Right forelimb (tissue), 1 donor: ENCODE measurements at places on chromosomes 5 and 9.

GRCh38 chr5:35182486-35182885 lies 47.8 kb downstream of the PRLR start:
- no peak for DNase-seq

DNA sequence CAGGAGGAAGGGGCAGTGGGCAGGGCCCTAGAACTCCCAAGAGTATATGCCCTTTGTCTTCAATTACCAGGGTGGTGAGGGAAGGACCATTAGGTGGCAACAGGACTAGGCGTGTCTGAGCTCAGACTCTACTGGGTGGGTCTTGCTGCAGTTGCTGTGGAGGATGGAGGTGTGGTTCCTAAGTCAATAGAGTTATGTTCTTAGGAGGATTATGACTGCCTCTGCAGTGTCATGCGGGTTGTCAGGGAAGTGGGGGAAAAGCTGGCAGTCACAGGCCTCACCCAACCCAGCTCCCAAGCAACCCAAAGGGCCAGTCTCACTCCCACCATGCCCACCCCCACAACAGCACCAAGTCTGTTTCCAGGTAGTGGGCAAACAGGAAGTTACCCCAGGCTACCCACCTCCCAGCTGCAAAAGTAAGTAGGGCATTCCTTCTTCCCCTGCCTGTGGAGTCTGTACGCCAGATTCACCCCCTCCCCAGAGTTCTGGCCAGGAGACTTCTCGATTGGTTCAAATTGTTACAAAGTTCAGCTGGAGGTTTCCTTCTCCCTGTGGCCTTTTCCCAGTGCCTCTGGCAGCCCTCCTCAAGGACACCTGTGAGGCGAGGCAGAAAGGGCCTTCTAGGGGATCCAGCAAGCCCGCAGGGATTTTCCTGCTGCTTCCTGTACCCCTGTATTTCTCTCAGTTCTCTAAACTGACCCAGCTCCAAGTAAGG lies 145.3 kb downstream of the HINT1 start:
- no peak for DNase-seq

- no peak for DNase-seq
Observed at GRCh38 chr9:83651558-83651957, 28.6 kb downstream of the IDNK start.

- DNase-seq = no peak
Observed at GRCh38 chr9:133041958-133042357, 11.2 kb downstream of the GTF3C5 start.

DNA sequence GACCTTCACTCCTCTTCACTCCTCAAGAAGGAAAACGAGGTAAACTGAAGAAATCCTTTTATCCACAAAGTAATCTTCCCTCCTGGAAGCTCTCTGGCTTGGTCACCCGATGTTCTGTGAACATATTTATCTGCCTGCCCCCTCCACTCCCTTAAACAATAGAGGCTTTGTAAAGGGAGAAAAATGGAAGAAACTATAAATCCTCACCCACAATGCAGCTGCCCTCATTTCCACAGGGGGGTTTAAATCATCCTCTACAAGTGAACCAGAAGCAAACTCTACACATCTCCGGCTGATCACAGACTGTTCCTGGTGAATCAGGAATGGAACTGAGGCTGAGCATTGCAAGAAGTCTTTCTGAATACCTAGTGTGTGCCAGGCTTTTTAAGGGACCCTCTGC lies 7.2 kb downstream of the INSYN2B start:
- DNase-seq = no peak

DNA sequence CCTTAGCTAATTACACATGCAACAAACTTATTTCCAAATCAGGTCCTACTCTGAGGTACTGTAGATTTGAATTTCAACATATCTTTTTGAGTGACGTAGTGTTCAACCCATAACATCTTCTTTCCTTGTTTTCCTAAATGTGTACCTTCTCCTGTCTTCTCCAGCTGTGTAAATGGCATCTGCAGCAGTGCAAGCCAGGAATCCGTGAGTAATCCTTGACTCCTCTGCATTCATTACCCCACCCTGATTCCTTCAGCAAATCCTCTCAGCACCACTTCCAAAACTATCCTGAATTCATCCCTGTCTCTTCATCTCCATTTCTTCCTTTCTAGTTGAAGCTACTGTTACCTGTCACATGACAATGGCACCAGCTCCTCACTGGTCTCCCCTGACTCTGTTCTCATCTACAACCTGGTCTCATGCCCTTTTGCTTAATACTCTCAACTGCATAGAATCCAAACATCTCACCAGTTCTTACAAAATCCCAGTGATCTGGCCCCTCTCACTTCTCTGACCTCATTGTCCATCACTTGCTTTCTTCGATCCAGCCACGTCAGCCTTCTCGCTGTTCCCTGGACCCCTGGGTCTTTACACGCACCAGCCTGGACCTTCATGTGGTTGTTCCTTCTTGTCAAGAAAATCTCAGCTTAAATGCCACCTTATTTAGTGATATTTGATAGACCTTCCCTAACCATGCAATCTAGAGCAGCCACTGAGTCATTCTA lies 14.6 kb upstream of the TRAF1 start:
- DNase-seq = no peak

DNA sequence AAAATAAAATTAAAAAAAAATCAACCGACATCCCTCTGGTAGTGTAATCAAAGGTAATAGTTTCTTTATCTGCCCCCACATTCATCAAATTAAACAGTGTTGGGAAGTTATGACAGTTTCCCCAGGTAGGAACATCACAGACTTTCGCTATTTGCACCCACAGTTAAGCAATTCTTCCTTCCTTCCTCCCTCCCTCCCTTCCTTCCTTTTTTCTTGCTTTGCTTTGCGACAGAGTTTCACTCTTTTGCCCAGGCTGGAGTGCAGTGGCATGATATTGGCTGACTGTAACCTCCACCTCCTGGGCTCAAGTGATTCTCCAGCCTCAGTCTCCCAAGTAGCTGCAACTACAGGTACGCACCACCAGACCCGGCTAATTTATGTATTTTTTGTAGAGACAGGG lies 10.8 kb upstream of the BICD2 start:
- DNase-seq = no peak

- no peak for DNase-seq
Observed at GRCh38 chr5:124956471-124957029, 210.1 kb upstream of the ZNF608 start.

- no peak for DNase-seq
Observed at GRCh38 chr5:124783794-124784193, 37.4 kb upstream of the ZNF608 start.

DNA sequence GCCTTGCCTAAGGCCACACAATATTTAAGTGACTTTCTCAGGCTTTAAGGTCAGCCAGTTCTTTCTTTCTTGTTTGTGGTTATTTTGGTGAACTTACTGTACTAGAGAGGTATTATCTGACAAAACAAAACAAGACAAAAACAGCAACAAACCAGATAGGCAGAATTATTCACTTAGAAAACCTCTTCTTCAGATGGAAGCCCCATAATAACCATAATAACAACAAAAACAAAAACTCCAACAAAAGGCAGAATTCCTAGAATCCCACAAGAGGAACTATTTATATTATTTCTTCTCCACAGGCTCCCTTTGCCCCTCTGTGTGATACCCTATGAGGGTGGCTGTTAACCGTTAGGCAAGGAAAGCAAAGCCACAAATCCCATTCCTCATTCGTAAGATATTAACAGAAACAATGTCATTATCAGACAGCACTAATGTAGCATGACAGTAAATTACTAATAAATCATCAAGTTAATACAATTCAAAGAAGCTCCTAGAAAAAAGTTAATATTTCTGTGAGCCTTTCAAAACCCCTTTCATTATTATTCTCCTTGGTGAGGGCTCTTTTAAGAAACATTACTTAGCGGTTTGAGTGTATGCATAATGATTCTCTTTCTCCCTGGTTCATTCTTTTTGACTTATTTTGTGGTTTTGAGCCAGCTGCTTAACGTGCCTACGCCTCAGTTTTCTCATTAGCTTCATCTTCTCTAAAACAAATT lies 274.9 kb downstream of the EFNA5 start:
- DNase-seq = no peak

DNA sequence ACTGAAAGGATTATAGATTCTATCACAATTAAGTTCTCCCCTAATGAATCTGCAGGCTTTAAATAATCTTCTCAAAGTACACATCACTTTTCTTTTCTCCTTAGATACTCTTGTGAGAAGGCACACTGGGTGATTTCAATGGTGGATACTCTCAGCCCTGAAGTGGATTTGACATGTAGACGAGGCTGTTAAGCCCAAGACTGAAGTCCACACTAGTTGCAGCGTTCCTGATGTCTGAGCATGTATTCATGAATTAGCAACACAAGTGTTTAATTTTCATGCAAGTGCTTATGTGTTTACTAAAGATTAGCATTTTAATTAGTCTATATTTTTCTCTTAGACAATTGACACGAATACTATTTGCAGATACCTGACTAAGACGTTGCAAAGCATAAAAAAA lies 218.9 kb downstream of the TMEM161B start:
- no peak for DNase-seq

DNA sequence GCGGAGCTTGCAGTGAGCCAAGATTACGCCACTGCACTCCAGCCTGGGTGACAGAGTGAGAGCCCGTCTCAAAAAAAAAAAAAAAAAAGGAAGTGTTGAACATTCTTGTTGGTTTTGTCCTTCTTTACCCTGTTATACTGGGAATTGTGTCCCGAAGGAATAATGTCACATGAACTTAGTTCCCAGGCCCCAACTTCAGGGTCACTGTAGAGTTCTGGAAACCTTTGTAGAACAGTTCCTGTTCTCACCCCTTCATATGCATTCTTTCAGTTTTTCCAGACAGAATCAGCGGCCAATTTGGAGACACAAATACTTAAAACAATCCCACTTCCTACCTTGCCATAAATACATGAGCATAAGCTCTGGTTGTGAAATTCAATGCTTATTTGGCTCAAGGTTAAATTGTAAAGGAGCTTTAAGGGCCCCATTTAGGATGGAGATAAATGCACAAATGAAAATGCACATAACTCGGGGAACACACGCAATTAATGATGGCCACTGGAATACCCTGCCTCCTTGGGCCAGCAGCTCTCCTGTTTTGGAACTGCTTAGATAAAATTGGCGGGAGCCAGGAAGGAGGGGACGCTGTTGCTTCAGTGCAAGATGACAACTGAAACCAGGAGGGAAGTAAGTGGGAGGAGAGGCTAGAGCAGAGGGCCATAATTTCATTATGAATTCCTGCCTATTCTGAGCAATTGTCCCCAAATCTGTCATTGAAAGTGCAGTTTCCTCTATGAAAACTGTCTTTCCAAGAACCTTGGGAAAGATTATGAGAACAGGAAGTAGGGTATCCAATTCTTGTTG lies 153.7 kb downstream of the FGF1 start:
- DNase-seq = no peak

- DNase-seq = no peak
Observed at GRCh38 chr5:136516637-136517036, 151.3 kb upstream of the TRPC7 start.

DNA sequence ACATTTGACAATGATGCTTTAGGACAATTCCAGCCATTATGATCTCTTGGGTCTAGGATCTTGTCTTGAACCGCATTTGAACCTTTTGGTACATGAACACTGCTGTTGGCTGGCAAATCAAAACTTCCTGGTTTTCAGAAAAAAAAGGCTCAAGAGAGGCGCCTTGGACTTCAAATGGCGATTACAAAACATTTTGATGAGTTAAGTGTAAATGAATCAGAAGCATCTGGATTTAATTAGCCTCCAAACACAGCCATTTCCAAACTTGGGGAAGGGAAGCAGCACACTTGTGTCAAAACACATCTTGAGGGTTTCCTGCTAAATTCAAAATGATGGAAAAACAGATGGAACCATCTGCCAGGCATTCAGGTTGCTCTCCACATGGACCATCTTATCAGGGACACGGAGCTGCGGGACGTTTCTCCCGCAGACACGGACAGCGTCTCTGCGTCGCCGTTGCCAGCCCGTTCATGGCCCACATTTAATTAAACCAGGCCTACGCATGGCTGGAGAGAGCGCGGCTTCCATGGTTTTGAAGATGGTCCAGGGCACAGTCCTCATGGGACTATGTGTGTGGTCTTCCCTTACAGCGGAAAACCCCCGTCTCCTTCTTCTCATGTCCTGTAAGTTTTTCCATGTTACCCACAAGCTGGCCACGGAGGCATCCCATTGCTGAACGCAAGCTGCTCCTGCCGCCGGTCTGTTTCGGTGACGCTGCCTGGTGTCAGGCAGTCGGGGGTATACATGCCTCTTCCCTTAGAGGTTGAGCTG lies 55.8 kb upstream of the PTCH1 start:
- no peak for DNase-seq

DNA sequence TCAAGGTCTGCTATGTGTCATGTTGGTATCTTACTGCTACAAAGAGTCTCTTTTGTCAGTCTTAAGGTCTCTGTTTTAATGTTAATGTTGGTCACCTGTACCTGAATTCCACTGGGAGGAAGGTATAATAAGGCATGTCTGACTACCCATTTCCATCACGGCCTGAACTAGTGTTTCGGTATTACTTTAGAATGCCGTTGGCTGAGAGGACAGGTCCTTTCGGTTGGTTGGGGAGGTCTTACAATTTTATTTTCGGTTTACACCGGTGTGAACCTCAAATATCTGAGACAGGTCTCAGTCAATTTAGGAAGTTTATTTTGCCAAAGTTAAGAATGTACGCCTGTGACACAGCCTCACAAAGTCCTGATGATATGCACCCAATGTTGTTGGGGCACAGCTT lies 154.9 kb upstream of the ABCA1 start:
- no peak for DNase-seq

DNA sequence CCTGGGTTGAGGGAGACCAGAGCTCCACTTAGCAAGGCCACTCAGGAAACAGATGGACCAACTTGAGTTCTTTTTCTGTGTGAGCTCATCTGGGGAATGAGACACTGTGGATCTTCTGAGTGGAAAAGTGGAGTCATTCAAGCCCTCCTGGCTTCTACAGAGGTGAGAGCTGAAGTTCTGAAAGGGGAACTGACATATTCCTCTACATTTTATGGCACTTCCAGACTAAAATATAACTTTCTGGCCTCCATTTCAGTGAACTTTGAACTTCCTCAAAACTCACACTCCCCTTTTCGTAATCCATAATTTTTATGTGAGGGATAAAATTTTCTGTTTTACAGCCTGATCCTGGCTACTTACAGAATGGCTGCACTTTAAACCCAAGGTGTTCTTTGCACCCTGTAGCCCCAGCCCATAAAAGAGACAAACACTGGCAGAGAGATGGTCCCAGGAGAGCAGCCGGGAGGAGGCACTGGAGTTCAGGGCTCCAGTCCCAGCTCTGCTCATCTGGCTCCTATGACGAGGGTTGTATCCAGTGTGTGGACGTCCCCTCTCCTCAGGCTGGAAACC lies 10.8 kb downstream of the SPAAR start:
- DNase-seq = peak; percentile 50

- no peak for DNase-seq
Observed at GRCh38 chr9:97980479-97980803, 2.7 kb upstream of the ANP32B start.
